ENCODE measurements at places on chromosomes 12 and 14.
A peak's percentile ranks its signal among the peaks of the same experiment; 100 is the strongest.

GRCh38 chr12:113161415-113162016 is 12.0 kb downstream of the CFAP73 start:
- no peak for DNase-seq

GRCh38 chr14:81164167-81164774 is 56.5 kb downstream of the GTF2A1 start:
- DNase-seq: no peak

GRCh38 chr14:101320396-101320795 is 240.9 kb upstream of the DIO3 start:
- DNase-seq: no peak

- no peak for DNase-seq
Observed at GRCh38 chr12:83473408-83474095, 786.8 kb downstream of the TMTC2 start.

GRCh38 chr12:63045020-63045860 is 105.8 kb downstream of the AVPR1A start:
- no peak for DNase-seq

GRCh38 chr14:103001651-103002396 is 55.5 kb downstream of the CDC42BPB start:
- no peak for DNase-seq

DNA sequence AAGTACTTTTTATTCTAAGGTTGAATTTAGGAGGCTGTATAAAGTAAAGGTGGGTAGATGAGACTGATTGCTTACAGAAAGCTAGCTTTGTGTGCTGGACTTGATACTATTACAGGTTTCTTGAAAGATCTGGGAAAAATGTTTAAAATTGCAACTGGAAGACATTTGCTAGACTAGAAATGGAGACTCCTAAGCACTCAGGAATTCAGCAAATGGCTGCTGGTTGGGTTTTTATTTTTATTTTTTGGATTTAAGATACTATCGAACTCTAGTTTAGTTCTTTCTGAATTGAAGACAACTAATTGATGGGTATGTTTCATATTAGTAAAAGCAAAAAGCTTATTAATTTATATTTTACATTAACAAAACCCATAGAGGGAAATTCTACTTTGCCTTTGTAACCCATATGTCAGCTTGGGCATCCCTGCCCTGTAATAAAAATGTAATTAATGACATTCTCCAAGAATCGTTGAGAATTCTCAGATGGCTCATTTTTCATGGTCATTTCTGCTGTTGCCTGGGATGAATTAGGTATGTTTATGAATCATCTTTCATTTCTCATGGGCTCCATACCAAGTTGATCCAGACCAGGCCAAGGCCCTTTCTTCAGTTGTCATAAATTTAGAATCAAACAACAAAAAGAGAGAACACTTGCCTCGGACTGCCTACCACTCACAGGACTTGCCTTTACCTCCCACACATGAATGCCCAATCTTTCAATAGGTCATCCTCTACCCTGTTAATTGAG is 102.1 kb downstream of the ERGIC2 start:
- no peak for DNase-seq

DNA sequence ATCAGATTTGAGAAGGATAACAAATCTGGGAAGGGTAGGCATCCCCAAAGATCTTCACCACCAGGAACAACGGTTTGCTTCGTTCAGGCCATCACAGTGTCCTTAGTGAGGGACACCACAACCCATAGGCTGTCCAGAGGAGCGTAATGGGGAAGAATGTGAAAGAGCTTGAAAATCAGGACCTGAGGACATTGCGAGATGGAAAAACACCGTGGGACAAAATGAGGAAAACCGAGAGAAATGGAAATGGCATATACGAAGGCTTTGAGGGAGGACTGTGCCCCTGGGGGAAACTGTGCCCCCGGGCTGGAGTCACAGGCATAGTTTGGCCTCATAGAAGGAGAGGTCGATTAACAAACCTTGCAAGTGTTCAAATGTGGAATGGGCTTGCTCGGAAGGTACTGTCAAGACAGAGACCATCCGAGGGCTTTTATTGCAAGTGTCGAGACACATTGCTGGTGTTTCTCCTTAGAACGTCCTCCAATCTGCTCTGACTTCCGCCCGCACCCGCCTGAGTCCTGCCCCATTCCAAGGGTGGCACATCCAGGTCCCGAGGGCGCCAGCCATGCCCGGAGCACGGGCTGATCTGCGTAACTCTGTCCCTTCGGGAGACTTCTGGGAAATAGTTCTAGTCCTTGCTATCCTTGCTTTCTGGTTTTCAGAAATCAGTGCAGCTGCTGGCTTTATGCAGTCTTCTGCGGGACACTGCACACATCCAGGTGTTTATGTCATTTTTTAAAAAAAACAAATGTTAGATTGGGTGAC is 885 bp upstream of the PALS1 start:
- DNase-seq: peak; percentile 8

GRCh38 chr12:48128800-48129199 is 9.6 kb downstream of the PFKM start:
- DNase-seq: no peak

DNA sequence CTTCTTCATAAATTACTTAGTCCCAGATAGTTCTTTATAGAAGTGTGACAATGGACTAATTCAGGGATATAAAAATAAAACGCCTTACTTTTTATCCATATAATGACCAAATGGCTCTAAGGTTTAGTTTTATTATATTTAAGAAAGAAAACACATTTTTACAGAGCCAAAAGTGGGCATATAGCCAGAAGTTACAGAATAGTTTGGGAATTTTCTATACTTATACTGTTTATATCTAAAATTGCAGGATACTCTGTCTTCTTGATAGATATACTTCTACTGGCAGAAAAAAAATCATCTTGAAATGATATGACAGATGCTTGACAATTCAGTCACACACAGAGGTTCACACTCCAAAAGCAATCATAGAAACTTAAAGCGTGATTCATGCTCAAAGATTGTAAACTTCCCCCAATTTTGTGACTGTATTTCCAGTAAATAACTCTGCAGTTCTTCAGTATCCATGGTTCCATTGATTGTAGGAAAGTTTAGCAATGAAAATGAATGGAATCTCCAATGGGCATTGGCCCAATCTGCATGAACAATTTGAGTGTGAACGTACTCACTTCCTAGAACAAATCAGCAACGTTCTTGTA is 307.8 kb downstream of the NOVA1 start:
- DNase-seq: no peak

DNA sequence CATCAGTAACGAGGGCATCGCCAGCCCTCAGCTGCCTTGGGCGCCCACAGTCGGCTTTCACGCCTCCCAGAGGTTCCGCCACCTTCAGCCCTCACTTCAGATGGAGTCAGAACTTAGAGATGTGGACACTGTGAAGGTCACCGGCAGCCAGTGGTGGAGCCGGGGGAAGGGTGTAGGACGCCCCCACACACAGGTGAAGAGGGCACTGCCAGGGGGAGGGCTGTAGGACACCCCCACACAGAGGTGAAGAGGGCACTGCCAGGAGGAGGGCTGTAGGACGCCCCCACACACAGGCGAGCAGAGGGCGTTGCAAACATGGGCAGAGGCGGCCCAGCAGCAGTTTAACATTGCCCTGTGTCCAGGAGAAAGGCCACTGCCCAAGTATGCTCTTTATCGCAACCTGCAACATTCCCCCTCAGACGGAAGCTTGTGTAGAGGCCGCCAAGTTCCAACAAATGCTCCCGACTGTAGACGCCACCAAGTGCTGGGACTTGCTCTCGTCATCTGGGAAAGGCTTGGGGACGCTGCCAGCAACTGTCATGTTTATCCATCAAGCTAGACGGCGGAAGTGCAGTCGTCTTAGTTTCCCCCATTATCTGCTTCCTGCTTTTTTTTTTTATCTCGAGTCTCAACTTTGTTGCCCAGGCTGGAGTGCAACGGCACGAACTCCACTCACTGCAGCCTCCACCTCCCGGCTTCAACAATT is 4.9 kb upstream of the ANKLE2 start:
- no peak for DNase-seq

GRCh38 chr14:81653626-81654025 is 120.0 kb upstream of the SEL1L start:
- no peak for DNase-seq

DNA sequence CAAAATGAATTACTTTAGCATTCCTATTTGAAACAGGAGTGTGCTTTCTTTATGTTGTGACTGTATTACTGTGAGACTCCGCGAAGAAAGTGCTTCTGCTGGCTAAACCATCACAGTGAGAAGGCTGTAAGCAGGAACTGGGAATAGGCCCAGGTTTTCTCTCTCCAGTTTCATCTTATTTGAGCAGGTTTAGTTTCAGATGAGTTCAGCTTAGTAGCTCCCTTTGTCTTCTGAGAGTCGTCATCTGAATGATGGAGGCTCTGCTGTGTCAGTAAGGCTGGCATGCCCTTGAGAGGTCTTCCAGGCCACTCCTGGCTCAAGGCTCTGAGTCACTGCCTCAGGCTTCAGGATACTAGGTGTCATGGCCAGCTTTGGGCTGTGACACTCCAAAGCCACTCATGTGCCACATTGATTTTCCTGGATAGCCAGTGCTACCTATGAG is 205.6 kb upstream of the RGS6 start:
- DNase-seq: no peak

- no peak for DNase-seq
Observed at GRCh38 chr12:3313066-3313465, 177.9 kb upstream of the PRMT8 start.

DNA sequence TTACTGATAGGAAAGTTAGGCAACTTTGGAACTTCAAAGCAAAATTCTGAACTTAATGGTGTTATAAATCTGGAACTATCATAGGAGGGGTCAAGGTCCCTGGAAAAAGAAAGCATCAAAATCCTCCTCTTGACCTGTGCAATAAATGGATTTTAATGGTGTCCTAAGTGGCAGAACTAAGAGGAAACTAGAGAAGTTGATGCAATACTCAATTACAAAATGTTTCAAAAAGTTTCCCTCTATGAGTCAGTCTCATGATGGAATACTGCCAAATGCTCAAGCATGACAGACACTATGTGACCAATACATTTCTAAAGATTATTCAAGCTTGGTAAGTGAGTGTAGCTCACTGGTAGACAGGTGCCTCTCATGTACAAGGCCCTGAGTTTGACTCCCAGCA is 47.7 kb upstream of the ERGIC2 start:
- DNase-seq: no peak

DNA sequence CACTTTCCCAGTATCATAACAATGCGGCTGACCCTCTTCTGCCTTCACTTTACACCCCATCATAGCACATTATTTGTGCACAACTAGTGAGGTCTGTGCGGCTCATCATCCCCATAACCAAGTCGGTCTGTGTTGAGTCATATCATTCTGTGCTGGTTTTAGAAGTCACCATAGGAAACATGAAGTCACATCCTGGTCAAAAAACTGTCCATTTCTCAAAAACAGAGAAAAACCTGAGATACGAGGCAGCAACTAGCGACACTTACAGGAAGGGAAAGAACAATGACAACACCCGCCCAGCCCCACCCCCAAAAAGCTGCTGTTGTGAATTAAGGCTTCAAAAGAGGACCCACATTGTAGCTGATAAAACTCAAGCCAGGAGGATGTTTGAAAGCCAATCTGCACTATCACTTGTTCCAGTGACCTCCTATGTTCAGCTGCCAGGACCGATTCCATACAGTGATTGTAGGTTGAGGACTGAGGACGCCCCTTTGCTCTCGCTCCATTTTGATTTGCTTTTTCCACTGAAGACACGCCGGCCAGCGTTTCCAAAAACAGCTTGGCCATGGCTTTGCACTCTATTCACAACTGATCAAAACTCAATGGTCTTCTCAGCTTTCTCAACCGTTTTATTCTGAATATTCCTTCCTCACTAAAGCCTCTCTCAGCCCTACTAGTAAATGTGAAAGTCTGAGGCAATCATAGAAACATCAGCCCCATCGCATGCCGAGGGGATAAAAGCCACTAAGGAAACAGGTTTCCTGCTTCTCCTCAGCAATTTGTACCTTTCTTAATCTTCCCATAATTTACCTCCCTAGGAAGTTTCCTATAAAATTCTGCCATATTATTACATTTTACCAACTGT is 87.5 kb downstream of the DUSP16 start:
- DNase-seq: no peak

GRCh38 chr12:107138990-107139389 is 45.6 kb upstream of the CRY1 start:
- DNase-seq: no peak

DNA sequence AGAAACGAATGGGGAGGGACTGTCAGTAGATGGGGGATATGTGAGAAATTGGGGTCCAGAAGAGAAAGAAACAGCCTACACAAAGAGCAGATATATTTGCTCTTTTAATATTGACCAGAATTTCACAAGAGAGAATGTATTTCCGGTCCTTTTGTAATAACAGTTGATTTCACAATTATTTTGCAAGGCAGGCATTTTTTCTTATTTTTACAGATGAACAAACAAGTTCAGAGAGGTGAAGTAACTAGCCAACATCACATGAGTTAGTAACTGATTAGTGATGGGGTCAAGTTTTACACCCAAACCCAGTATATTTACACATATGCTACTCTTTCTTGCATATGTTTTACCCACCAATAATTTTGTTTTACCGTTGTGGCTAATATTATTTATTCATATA is 188.2 kb downstream of the NAV3 start:
- DNase-seq: no peak

- no peak for DNase-seq
Observed at GRCh38 chr14:69079747-69080146, 73.2 kb downstream of the DCAF5 start.

DNA sequence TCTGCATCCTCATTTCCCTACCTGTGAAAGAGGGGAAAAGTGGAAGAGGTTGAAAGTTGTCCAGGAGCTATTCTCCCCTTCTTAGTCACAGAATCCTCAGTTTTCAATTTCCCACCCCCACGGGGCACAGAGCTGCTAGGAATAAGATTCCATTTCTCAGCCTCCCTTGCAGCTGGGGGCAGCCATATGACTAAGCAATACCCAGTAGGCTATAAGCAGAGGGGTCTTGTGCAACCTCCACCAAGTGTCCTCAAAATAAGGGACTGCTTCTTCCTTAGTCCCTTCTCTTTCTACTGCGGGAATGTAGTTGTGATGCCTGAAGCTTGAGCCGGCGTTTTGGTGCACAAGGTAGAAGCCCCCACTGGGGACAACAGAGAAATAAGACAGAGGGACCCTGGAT is 40.9 kb downstream of the VWF start:
- DNase-seq: no peak

GRCh38 chr14:58133739-58134138 is 18.3 kb downstream of the ARMH4 start:
- DNase-seq: no peak

DNA sequence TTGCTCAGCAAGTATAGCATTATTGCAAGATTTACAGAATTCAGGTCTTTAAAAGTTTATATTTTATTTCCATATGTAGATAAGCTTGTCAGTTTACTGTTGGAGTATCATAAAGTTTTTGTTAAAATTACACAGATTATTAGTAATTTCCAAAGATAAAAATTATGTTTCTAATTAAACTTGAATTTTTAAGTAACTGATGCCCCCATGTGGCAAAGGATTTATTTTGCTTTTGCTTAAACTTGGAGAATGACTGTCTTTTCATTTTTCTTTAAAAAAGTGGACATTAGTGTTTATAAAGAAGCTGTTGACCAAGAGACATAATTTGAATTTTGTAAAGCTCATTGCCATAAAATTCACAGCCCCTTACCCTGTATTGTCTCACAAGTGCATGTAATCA is 45.8 kb downstream of the ETNK1 start:
- DNase-seq: no peak
